ENCODE measurements at places on chromosomes 2 and 18.

- peak; percentile 37 for ATAC-seq
These were observed 21.4 kb downstream of the NCOA1 start for GRCh38 chr2:24512404-24512803.

DNA sequence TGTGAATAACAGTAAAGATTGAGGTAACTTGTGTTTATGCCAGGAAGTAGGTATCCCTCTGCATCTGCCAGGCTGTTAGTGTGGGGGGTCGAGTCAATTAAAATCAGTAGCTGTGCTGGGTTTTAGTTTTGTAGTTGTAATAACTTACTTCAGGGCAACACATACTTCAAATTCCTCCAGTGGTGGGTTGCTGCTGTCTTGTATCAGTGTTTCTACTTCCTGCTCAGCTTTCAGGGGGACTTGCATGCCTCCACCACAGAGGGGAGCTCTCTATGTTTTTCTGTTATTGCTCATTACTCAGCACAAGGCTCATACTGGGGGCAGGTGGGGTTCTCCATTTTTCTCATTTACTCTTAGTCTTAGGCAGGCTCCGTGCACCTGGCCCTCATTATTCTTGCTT lies 136.8 kb downstream of the CAPN13 start:
- no peak for ATAC-seq

DNA sequence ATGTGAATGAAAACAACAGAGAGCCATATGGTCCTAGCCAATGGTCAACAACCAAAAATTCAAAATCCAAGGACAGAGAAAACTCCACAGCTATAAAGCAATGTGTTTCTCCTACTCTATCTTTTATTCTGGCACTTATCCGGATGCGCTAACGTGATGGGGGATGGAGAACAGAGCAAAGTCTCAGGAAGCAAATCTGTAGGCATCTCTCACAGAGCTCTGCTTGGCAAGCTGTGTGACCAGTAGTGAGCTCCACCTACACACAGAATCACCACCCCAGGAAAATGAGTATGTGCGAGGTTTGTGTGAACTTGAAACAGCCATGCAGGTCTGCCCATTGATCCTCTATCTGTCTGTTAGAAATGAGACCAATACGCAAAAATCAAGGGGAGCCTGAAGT lies 584.3 kb downstream of the BCL11A start:
- no peak for ATAC-seq

DNA sequence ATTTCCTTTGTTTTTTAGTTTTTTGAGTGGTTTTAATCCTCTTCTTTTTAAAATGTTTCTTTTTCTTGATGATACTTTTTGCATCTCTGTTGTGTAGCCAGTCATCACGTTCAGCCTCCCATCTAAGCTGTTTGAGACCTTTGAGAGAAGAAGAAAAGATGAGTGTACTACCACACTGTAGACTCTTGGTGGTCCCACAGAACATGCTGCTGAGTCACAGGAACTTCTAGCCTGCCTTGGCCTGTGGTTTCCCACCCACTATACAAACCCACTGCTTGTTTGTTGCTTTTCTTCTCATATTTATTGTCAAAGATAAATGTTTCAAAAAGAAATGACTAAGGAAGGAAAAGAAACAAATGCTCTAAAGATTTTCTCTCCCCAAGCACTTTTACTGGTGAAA lies 5.5 kb downstream of the CEBPZOS start:
- ATAC-seq, result no peak

GRCh38 chr2:216687646-216688045 lies 7.7 kb downstream of the IGFBP5 start:
- no peak for ATAC-seq

DNA sequence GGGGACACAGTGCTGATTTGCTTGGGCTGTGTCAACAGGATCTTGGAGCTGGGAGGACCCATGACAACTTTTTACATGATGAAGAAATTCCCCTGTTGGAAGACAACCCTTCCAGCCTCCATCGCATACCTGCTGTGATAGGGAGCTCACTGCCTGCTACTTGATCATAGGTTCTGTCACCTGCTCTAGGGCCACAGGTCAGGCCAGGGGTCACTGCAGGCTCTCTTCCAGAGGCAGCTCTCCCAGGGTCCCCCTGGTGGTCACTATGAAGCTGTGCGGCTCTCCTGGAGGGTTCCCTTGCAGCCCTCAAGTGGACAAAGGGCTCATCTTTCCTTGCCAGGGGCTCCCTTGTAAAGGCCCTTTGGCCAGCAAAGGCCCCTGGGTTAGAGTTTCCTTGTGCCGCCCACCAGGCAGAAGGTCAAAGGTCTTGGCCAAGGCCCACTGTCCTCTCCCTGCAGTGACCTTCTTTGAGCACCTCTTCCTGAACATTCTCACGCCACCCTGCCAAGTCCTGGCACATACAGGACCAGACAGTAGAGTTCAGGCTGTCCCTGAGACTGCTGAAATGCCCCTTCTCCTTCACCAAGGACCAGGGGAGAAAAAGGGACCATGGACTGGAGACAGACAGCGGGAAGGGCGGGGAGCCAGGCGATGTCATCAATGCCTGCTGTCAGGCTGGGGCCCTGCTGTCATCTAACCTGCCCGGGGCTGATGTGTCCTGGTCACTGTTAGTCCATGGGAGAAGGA lies 345.1 kb downstream of the DYSF start:
- peak; percentile 63 for ATAC-seq

- ATAC-seq, result no peak
These were observed 210.7 kb upstream of the RASGRP3 start for GRCh38 chr2:33265584-33266338.

DNA sequence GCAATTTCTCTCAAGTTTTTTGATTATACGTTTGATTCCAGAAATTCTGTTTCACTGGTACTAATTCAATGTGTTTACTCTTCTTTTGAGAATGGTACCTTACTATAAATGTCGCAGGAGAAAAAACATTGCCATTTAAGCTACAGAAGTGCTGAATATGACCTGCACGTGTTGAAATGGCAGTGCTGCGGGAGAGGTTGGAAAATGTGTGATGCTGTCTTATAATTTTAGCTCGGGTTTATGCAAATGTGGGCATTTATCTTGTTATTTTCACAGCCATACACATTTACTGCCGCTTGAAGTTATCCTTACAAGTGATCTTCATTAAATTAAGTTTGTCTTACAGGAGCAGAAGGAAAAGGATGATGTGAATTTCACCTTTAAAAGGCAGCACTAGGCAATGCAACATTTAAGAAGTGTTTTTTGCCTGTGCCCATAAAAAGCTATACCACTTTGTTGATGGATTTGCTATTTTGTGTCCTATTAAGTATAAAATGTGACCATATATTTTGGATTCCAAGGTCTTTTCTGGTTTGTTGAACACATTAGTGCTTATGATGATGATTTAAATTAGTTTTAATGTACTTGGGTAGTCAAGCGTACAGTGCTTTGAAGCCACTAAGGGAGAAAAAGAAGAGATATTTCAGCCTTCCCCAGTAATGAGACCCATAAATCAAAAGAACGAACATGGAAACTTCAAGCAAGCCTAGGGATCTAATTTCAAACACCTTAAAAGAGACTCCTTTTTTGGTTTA lies 112.1 kb downstream of the LTBP1 start:
- ATAC-seq, result no peak

DNA sequence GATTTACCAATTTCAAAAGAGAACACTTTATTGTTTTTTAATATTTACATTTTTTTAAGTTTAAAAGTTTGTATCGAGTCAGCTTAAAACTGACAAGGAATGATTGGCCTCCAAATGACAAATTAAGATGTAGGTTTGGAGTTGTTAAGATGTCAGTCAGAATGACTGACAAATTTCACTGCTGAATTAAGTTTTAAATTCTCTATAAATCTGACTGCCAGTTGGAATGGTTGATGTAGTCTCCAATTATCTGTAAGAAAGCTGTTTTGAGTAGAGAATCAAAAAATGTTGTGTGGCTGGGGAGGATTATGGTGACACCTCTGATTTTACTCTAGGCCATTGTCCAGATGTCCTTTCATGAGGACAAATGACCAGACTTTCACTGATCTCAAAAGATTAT lies 165.3 kb upstream of the CDH20 start:
- ATAC-seq, result no peak

Measured in SK-N-SH treated with all-trans-retinoic acid at 6 μM for 48 hours (cell line).